ENCODE measurements at places on chromosomes 13 and 19. TPM values are rescaled to one million over a fixed set of nuclear protein-coding genes. Genes with fewer than 3 reads are reported as not detected.

Gene ZNF382
- total RNA-seq = not detected

Gene GPATCH1
- total RNA-seq = 12.1 TPM

Gene ARRDC2
- 38.0 TPM for total RNA-seq

Gene SELENOV
- total RNA-seq = not detected

Gene DAND5
- total RNA-seq = not detected

Gene RETN
- not detected for total RNA-seq

Gene ZNF524
- total RNA-seq = 5.5 TPM

Gene MYPOP
- 11.3 TPM for total RNA-seq

Data from A549 treated with ZK216348 at 1 μM for 4 hours (cell line).